ENCODE measurements at places on chromosomes 16 and 17.

DNA sequence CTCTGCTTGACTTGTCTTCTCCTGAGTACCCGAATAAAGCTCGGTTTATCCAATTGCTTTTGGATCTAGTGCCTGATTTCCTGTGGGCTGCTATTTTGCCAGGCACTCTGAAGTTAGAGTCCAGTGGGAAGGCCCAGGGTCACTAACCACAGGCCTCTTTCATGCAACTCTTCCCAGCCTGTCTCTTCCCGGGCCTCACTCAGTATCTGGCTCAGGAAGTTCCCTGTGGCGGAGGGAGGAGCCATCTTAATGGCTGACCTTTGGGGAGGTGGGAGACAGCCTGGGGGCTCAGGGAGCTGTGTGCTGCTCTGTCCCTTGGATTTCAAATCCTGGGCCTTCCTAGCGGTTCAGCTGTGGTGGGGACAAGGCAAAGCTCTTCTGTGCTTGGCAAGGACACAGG lies 328.5 kb downstream of the SLC39A11 start:
- DNase-seq: no peak

DNA sequence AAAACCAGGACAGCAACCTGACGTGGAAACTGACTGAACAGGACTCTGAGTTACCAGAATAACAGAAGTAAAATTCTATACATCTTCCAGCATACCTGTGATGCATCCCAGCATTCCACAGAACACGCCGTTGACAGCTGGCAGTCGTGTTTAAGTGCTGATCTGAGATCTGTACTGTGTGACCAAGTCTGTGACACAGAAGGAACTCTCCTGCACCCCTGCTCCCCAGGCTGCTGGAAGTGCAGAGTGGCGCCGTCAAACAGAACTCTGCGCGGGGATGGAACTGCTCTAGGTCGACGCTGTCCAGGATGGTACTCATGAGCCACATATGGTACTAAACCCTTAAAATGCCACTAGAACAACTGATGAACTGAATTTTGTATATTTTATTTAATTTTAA lies 804 bp upstream of the ITGAE start:
- no peak for DNase-seq

- no peak for DNase-seq
These were observed 21.8 kb downstream of the KATNB1 start for GRCh38 chr16:57757326-57757786.

DNA sequence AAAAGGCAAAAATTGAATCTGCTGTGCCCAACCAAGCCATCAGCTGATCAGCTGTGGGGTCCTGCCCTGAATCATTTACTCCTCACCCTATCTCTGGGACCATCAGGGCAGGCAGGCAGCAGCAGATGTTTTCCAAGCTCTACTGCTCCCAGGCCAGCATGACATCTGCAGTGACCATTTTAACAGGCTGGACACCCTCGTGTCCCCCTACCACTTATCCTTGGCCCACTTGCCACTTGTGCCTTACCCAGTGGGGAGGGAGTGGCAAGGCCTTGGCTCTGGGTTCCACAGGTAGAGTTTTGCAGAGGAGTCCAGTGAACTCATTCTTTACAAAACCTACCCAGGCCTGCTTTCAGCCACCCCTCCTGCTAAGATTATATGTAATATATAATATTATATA lies 12.0 kb upstream of the CA4 start:
- no peak for DNase-seq

DNA sequence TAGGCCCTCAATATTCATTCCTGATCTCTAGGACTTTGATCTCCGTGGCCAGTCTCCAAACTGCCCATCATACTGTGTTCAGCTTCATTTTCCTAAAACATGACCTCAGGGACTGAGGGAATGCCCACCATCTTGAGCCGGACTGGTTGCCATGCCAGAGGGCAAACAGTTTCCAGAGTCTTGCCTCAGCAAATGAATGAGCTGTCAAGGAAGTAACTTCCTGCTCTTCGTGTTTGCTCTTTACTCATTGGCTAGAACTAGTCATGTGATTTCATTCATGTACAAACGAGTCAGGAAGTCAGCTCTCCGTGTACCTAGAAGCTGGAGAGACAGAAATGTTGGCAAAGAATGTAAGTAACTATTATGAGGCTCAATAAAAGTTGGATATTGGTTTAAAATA lies 50.2 kb downstream of the ANKFN1 start:
- DNase-seq: no peak

DNA sequence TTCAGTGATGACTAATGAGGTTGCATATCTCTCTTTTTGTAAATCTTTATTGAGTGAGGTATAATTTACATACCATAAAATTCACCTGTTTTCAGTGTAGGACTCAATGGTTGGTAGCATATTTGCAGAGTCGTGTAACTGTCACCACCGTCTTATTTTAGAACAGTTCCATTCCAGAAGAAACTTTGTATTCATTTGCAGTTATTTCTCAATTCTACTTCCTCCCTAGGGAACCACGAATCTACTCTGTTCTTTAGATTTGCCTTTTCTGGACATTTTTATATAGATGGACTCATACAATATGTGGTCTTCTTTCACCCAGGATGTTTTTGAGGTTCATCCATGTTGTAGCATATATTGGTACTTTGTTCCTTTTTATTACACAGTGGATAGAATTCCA lies 3.7 kb downstream of the FTO start:
- DNase-seq: no peak

- DNase-seq: no peak
These were observed 749 bp downstream of the GRIN2A start for GRCh38 chr16:10181196-10182162.

DNA sequence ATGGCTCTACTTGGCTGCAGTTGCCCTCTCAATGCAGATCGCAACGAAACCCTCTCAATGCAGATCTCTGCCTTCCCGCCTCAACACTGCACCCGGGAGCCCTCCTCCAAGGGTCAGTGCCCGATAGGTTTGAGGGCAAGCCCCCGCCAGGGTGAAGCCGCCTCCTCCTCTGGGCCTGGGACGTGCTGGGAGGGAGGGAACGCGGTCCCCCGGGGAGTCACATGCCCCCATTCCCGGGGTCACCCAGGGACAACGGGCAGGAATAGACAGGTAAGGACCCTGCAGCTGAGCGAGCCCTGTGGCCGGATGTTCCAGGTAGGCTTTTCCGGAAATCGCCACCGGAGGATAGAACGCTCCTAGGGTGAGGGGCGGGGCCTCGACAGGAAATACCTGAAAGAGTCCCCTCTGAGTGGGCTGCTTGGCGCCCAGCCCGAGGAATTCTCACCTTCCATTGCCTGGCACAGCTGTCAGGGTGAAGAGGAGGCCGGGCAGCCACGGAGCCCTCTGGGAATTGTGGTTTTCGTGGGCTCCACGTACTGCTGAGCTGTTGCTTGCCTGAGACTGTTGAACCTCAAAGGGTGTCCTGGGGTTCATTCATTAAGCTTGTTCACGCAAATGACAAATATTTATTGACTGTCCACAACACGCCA lies 12.8 kb downstream of the ZNF174 start:
- DNase-seq: no peak

DNA sequence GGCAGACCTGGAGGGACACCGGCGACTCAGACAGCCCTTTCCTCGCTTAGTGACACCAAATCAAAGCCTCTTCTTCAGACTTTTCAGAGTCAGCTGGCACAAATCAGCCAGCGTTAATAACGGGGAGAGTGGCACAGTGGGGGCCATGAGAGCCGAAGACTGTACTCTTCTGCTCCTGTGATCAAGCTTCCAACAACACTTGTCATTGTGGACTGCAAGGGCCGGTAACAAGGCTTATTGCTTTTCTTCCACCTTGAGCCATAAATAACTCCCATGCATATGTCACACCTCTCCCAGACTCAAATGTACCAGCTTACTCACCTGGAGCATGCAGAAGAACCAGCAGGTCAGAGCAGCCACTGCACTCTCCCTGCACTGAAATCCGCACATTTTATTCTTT lies 12.8 kb downstream of the FLCN start:
- no peak for DNase-seq

- no peak for DNase-seq
These were observed 126.6 kb downstream of the ANKRD11 start for GRCh38 chr16:89363621-89364393.

DNA sequence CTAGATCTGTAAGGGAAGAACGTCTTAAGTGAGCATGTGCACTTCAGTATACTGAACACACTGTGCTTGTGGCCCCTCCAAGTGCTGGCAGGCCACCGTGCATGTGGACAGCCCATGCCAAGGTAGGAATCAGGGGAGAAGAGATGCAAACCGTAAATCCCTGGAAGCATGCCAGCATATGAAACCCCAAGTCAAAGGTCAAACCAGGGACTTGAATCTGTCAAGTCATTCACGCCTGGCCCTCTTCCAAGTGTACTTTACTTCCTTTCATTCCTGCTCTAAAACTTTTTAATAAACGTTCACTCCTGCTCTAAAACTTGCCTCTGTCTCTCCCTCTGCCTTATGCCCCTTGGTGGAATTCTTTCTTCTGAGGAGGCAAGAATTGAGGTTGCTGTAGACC lies 2.8 kb upstream of the ATXN2L start:
- DNase-seq: no peak

GRCh38 chr17:60555786-60556185 lies 29.7 kb upstream of the APPBP2 start:
- no peak for DNase-seq

DNA sequence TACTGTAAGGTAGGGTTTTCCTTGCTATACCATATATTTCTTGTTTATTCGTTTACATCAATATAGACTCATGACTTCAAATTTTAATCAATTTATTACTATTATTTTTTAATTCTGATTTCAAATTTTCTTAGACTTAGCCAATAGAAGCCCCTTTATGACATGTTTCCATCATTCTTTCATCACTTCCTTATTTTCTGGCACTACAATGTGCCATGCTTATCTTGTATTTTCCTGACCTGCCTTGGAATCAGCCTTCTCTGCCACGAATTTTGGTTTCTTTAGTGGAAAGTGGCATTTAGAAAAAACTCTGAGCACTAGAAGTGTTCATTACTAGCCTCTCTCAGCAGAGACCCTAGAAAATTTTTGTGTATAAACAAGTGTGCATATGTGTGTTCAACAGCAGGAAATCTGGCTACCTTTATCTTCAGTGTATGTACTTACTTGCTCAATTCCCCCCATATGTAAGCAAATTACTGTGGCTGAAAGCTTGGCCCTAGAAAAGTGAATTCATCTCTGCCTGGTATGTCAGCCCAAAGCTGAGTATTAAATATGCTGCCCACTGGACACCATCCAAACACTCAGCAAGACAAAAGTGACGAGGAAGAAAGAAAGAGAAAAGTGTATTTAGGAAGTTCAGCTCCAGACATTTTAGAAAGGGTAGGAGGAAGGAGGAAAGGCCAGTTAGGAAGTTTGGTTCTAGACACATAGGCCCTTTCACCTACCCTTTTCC lies 4.0 kb downstream of the STXBP4 start:
- DNase-seq: no peak

GRCh38 chr16:89133457-89134127 lies 38.0 kb upstream of the CDH15 start:
- DNase-seq: no peak

DNA sequence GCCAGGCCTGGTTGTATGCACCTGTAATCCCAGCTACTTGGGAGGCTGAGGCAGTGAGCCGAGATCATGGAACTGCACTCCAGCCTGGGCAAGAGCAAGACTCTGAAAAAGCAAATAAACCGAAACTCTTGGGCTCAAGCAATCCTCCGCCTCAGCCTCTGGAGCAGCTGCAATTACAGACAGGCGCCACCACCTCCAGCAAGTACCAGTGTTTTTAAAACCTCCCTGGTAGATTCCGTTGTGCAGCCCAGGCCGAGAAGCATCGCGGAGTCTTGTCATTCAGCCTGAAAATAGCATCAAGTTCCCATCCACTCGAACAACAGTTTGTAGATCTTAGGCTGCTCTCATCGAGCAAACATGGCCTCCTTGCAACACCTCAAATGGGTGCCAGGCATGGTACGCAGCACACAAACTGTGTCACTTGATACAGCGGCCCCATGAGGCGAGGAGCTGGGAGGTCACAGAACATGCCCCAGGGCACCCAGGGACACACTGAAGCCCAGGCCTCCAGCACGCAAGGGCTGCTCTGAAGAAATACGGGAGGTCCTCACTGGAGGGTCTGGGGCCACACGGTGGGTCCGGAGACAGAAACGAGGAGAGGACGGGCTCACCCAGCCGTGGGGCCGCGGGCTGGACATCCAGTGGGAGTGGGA lies 18.1 kb downstream of the TMC6 start:
- DNase-seq: no peak

- no peak for DNase-seq
These were observed 30.8 kb downstream of the BEAN1 start for GRCh38 chr16:66457888-66458287.

GRCh38 chr17:1834380-1835149 lies 4.8 kb downstream of the RPA1 start:
- DNase-seq: no peak

GRCh38 chr17:2092253-2092652 lies 37.4 kb downstream of the HIC1 start:
- no peak for DNase-seq

- DNase-seq: no peak
These were observed 29.7 kb downstream of the RAI1 start for GRCh38 chr17:17710728-17711541.

- no peak for DNase-seq
These were observed 7.5 kb upstream of the HSD3B7 start for GRCh38 chr16:30977502-30977901.

GRCh38 chr17:77316191-77316641 lies 175.4 kb downstream of the SEC14L1 start:
- no peak for DNase-seq

DNA sequence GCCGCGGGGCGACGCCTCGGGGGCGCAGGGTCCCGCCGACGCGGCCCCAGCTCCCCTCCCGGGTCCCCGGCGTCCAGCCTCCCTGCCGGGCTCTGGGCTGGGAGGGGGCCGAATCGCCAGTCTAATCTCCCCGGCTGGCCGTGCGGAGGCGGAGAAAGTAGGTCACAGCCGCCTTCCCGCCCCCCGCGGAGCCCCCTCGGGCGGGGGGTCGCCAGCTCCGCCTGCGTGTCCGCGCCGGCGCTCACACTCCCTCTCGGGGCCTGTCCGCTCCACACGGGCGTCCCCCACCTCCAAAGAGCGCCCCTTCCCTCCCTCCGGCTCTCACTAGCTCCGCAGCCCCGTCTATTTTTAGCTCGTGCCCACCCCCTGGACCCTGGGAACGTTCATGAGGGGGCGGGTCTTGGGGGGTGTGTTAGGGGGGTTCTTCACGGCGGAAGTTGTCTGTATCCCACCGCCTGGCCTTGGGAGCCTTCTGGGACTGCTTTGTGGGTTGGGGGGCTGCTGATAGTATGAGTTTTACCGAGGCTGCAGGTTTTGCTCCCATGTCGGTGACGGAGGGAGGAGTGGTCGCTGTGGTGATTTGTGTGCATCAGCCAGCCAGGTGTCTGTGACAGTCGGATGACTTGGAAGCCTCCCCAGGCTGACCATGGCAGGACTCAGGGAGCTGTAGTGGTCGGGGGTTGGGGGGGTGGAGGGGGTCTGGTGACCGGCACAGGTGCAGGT lies 1.1 kb downstream of the ATP1B2 start:
- DNase-seq: no peak

GRCh38 chr17:6677158-6677831 lies 25.7 kb downstream of the C17orf100 start:
- DNase-seq: no peak

GRCh38 chr17:12859520-12859919 lies 70.2 kb downstream of the ARHGAP44 start:
- DNase-seq: no peak

All from cerebellar nuclear complex (tissue), 1 donor.